ENCODE measurements at places on chromosomes 4 and X. TPM values are rescaled to one million over a fixed set of nuclear protein-coding genes. Genes with fewer than 3 reads are reported as not detected.
A peak's percentile ranks its signal among the peaks of the same experiment; 100 is the strongest.

GRCh38 chr4:48949518-48950219, 36.4 kb upstream of the CWH43 start:
- no peak overlapping the region for H3K27ac ChIP-seq
- peaks cover 7% of the 10 kb centered on the region for H3K4me1 ChIP-seq
- H3K4me3 ChIP-seq = no peak overlapping the region
- peaks cover 3% of the 10 kb centered on the region for H3K27me3 ChIP-seq
- no peak for DNase-seq
- no peaks in the 10 kb centered on the region for H3K36me3 ChIP-seq

DNA sequence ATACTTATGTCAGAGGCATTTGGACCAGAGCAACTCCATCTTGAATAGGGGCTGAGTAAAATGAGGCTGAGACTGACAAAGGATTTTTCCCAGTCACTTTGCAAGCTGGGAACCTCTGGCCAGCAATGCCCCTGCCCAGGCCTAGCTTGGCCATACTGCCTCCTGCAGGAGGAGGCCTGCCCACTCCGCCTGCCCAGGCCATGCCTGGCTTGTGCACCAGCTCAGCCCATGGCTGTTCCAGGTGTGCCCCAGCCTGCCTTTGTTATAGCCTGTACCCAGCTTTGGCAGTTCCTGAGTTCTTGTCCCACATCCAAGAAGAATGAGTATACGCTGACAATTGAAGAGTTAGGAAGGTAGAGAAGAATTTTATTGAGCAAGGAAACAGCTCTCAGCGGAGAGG, 176.1 kb downstream of the AASDH start:
- peaks cover 20% of the 10 kb centered on the region for H3K36me3 ChIP-seq
- H3K27ac ChIP-seq = no peak overlapping the region
- H3K4me1 ChIP-seq = peaks cover 14% of the 10 kb centered on the region
- H3K4me3 ChIP-seq = no peak overlapping the region
- DNase-seq = no peak

- DNase-seq = no peak
- peaks cover 12% of the 10 kb centered on the region for H3K4me1 ChIP-seq
- no peaks in the 10 kb centered on the region for H3K27me3 ChIP-seq
- H3K36me3 ChIP-seq = no peaks in the 10 kb centered on the region
- no peak overlapping the region for H3K27ac ChIP-seq
Observed at GRCh38 chr4:92529510-92529909, 225.7 kb downstream of the GRID2 start.

- no peak overlapping the region for H3K27ac ChIP-seq
- H3K27me3 ChIP-seq = no peaks in the 10 kb centered on the region
- DNase-seq = no peak
- peaks cover 5% of the 10 kb centered on the region for H3K4me1 ChIP-seq
- H3K4me3 ChIP-seq = no peak overlapping the region
Observed at GRCh38 chr4:138542191-138542776, 300.1 kb upstream of the SLC7A11 start.

DNA sequence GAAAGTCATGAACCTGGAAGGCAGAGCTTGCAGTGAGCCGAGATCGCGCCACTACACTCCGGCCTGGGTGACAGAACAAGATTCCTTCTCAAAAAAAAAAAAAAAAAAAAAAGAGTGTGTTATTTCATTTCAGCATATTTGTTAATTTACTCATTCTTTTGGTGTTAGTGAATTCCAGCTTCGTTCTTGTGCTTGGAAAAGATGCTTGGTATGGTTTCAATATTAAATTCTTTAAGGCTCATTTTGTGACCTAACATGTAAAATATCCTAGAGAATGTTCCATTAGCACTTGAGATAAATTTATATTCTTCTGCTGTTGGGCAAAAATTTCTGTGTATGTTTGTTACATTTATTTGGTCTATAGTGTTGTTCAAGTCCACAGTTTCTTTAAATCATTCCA, 66.8 kb downstream of the SPIN3 start:
- H3K27ac ChIP-seq = no peak overlapping the region
- peaks cover 8% of the 10 kb centered on the region for H3K36me3 ChIP-seq
- H3K4me1 ChIP-seq = no peaks in the 10 kb centered on the region
- H3K4me3 ChIP-seq = no peak overlapping the region
- no peaks in the 10 kb centered on the region for H3K27me3 ChIP-seq

GRCh38 chr4:84451546-84451945, 47.5 kb downstream of the NKX6-1 start:
- H3K36me3 ChIP-seq = no peaks in the 10 kb centered on the region
- H3K4me1 ChIP-seq = no peaks in the 10 kb centered on the region
- no peak overlapping the region for H3K27ac ChIP-seq
- no peaks in the 10 kb centered on the region for H3K27me3 ChIP-seq
- DNase-seq = no peak
- no peak overlapping the region for H3K4me3 ChIP-seq

DNA sequence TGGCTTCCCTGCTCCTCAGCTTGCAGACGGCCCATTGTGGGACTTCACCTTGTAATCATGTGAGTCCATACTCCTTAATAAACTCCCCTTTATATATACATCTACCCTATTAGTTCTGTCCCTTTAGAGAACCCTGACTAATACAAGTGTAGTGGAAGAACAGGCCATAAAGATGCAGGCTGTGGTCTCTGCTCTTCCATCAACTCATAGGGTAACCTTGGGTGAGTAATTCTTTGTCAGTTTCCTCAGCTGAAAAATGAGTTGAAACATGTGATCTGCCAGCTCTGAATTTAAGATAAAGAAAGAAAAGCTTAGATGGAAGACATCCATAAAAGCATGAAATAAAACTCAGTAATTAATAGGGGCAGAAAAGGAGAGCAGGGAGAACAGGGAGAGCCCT, 103.6 kb downstream of the ENOX2 start:
- H3K27ac ChIP-seq = peak overlapping the region; percentile 28
- no peaks in the 10 kb centered on the region for H3K36me3 ChIP-seq
- H3K4me3 ChIP-seq = no peak overlapping the region

- no peak overlapping the region for H3K4me3 ChIP-seq
- no peaks in the 10 kb centered on the region for H3K27me3 ChIP-seq
- peaks cover 17% of the 10 kb centered on the region for H3K36me3 ChIP-seq
Observed at GRCh38 chrX:70481471-70482270, 37.0 kb downstream of the DLG3 start.

- H3K4me1 ChIP-seq = no peaks in the 10 kb centered on the region
- DNase-seq = no peak
- no peaks in the 10 kb centered on the region for H3K27me3 ChIP-seq
- peaks cover 2% of the 10 kb centered on the region for H3K36me3 ChIP-seq
- no peak overlapping the region for H3K4me3 ChIP-seq
Observed at GRCh38 chr4:132605551-132605950, 543.5 kb upstream of the PCDH10 start.

GRCh38 chr4:13496605-13497004, 12.5 kb upstream of the RAB28 start:
- H3K4me3 ChIP-seq = no peak overlapping the region
- no peak for DNase-seq
- no peaks in the 10 kb centered on the region for H3K36me3 ChIP-seq
- H3K4me1 ChIP-seq = no peaks in the 10 kb centered on the region

- peak overlapping the region; percentile 94 for H3K4me3 ChIP-seq
- DNase-seq = peak; percentile 30
- no peak overlapping the region for H3K27ac ChIP-seq
- peaks cover 24% of the 10 kb centered on the region for H3K4me1 ChIP-seq
- peaks cover 4% of the 10 kb centered on the region for H3K27me3 ChIP-seq
Observed at GRCh38 chr4:2934077-2934812, 29.0 kb downstream of the NOP14 start.

- H3K27me3 ChIP-seq = peaks cover 40% of the 10 kb centered on the region
- no peak overlapping the region for H3K27ac ChIP-seq
- H3K4me3 ChIP-seq = no peak overlapping the region
- peaks cover 6% of the 10 kb centered on the region for H3K36me3 ChIP-seq
Observed at GRCh38 chrX:100768679-100769338, 36.9 kb upstream of the SYTL4 start.

DNA sequence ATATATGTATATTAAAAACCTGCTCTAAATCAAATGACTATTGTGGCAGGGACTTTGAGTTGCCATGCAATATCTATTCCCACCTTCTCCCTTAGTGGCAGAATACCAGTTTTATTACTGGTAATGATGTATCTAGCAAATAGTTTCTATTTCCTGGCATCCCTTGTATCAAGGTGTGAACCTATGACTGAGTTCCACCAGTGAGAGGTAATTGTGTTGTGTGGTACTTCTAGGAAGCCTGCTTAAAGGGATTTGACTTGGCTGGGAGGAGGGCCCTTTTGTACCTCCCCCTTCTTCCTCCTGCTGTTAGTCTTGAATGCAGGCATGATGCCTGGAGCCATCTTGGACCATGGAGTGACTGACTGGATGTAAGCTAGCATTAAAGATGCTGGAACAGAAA, 65.4 kb upstream of the DYNLT3 start:
- no peak overlapping the region for H3K4me3 ChIP-seq
- H3K27ac ChIP-seq = no peak overlapping the region
- no peaks in the 10 kb centered on the region for H3K4me1 ChIP-seq
- no peak for DNase-seq
- no peaks in the 10 kb centered on the region for H3K36me3 ChIP-seq

- no peaks in the 10 kb centered on the region for H3K4me1 ChIP-seq
- no peak overlapping the region for H3K4me3 ChIP-seq
- no peaks in the 10 kb centered on the region for H3K36me3 ChIP-seq
- H3K27ac ChIP-seq = no peak overlapping the region
- no peak for DNase-seq
Observed at GRCh38 chr4:114017120-114017917, 37.9 kb upstream of the ARSJ start.

DNA sequence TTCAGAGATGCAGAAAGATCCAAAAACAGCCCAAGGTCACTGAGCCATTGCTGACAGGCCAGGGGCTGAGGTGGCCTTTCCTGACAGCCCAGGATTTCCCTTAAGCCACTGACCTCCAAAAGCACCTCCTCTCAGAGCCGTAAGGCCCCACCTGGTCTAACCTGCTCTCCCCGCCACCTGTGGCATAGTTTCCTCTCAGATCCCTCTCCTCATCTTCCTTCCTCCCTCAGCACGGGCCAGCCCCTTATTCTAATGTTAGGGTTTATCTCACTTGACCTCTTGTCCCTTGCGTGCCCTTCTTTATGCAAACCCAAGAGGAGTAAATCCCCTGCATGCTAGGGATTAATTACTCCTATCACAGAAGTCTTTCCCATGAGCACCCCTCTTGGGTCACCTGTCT, 113.0 kb downstream of the RBM47 start:
- H3K4me3 ChIP-seq = no peak overlapping the region
- H3K36me3 ChIP-seq = no peaks in the 10 kb centered on the region
- peaks cover 19% of the 10 kb centered on the region for H3K4me1 ChIP-seq
- no peaks in the 10 kb centered on the region for H3K27me3 ChIP-seq
- DNase-seq = no peak

GRCh38 chrX:16671005-16671404, 21.0 kb downstream of the S100G start:
- H3K4me3 ChIP-seq = no peak overlapping the region
- H3K27me3 ChIP-seq = no peaks in the 10 kb centered on the region
- H3K4me1 ChIP-seq = peaks cover 4% of the 10 kb centered on the region
- H3K36me3 ChIP-seq = peaks cover 25% of the 10 kb centered on the region
- no peak overlapping the region for H3K27ac ChIP-seq

DNA sequence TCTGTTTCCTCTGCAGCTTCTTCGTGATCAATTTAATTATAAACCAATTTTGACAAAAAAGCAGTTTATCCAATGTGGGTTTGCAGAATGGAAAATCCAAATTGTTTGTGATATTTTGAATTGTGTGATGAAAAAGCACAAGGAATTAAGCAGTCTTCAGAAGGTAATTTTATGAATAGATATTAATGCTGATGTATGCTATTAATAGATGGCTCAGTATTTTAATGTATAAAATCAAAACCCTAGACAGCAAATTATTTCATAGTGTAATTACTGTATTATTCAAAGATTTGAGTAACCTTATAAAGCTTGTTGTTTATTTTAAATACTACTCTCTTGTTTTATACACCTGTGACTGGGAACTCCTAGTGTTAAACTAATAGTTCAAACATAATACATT, 20.0 kb downstream of the CEP44 start:
- DNase-seq = no peak
- no peak overlapping the region for H3K4me3 ChIP-seq
- no peaks in the 10 kb centered on the region for H3K4me1 ChIP-seq
- no peaks in the 10 kb centered on the region for H3K27me3 ChIP-seq
- H3K36me3 ChIP-seq = peaks cover 7% of the 10 kb centered on the region

GRCh38 chrX:132631579-132632232, 142.9 kb upstream of the MBNL3 start:
- no peak for DNase-seq
- no peak overlapping the region for H3K27ac ChIP-seq
- no peaks in the 10 kb centered on the region for H3K27me3 ChIP-seq
- no peaks in the 10 kb centered on the region for H3K36me3 ChIP-seq

GRCh38 chrX:13658602-13659001, 5.7 kb downstream of the TCEANC start:
- H3K36me3 ChIP-seq = peaks cover 8% of the 10 kb centered on the region
- H3K4me3 ChIP-seq = no peak overlapping the region
- H3K4me1 ChIP-seq = peaks cover 9% of the 10 kb centered on the region

GRCh38 chr4:159552979-159553768, 450.3 kb downstream of the RAPGEF2 start:
- no peaks in the 10 kb centered on the region for H3K4me1 ChIP-seq
- H3K4me3 ChIP-seq = no peak overlapping the region
- DNase-seq = no peak
- H3K27me3 ChIP-seq = no peaks in the 10 kb centered on the region

GRCh38 chrX:103415068-103415467, 38.7 kb downstream of the BEX3 start:
- no peaks in the 10 kb centered on the region for H3K27me3 ChIP-seq
- H3K4me1 ChIP-seq = no peaks in the 10 kb centered on the region
- H3K27ac ChIP-seq = peak overlapping the region; percentile 80
- H3K4me3 ChIP-seq = no peak overlapping the region
- no peak for DNase-seq

DNA sequence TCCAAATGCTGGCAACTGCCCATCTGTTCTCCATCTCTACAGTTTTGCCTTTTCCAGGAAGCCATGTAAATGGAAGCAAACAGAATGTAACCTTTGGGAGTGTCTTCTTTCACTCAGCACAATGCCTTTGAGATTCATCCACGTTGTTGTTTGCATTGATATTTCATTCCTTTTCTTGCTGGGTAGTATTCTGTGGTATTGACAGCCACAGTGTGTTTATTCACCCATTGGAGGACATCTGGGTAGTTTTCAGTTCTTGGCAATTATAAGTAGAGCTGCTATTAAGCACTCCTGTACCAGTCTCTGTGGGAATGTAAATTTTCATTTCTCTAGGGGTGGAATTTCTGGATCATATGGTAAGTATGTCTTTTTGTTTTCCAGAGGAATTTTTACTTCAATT, 194.3 kb upstream of the RPS6KA3 start:
- no peak for DNase-seq
- no peaks in the 10 kb centered on the region for H3K27me3 ChIP-seq
- H3K4me1 ChIP-seq = peaks cover 12% of the 10 kb centered on the region
- peaks cover 6% of the 10 kb centered on the region for H3K36me3 ChIP-seq
- H3K27ac ChIP-seq = no peak overlapping the region

GRCh38 chrX:116285501-116285900, 115.0 kb downstream of the AGTR2 start:
- no peaks in the 10 kb centered on the region for H3K27me3 ChIP-seq
- DNase-seq = no peak
- no peak overlapping the region for H3K4me3 ChIP-seq
- no peaks in the 10 kb centered on the region for H3K4me1 ChIP-seq
- H3K36me3 ChIP-seq = no peaks in the 10 kb centered on the region
- H3K27ac ChIP-seq = no peak overlapping the region

The NEIL3 gene
- 20.6 TPM for total RNA-seq

The SAGE1 gene
- not detected for total RNA-seq

The ATP2B3 gene
- 0.05 TPM for total RNA-seq

The RPL39 gene
- 2,088 TPM for total RNA-seq

The ARHGEF38 gene
- not detected for total RNA-seq

The SSX4 gene
- total RNA-seq = not detected

The ERVMER34-1 gene
- total RNA-seq = 3.3 TPM

The MAGED4 gene
- 143 TPM for total RNA-seq

The TMSB15B gene
- 36.8 TPM for total RNA-seq
